ENCODE measurements at places on chromosomes 1 and 21.

GRCh38 chr1:152869808-152870419, 8.2 kb upstream of the SMCP start:
- peak; percentile 74 for DNase-seq

DNA sequence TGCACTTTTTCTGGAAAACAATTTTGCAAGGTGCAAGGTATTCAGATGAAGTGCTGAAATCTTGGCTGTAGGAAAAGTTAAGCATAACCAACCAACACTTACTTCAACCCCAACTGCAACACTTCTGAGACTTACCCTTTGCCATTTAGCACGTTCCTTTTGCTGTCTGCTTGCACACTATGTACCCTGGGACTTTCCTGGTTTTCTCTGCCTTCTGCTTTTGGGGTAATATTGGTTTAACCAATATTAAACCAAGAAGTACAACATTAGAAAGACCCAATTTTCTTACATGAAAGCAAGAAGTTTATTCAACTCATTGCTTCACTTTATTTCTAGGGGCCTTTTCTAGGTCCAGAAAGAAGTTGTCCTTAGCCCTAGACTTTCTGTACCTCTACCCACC, 193.0 kb downstream of the HLX start:
- no peak for DNase-seq

DNA sequence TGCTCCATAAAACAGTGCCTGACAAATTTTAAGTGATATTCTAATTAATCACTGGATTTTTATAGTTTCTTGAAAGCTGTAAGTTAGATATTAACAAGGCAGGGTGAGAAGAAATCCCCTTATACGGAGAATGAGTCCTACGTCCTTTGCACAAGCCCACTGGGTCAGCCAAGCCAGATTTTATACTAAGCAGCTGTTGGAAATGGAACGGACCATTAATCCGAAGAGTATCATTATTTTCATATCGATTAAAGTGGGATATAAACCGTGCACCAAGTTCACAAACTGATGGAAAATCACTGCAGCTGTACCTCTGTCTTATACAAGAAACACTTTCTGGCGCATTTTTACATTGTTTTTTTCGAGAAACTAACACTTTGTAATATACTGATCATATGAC, 35.2 kb downstream of the SPAG17 start:
- no peak for DNase-seq

GRCh38 chr1:40042341-40042740, 1.8 kb downstream of the CAP1 start:
- DNase-seq, result peak; percentile 15

DNA sequence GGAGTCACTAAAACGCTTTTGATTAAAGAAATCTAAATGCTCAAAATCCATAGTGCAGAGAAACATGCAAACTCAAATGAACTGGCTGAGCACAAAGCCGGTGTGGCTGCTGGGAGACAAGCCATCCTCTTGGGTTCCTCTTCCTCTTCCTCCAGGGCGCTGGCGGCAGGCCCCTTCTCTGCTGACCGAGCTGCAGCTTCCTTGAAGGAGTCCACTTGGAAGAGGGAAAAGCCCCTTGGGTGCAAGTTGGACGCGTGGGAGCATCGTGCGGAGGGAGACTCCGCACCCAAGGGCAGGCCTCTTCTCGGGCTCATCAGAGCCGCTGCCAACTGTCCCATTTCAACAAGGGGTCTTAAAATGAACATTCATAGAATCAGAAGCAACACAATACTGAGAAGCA, 7.9 kb downstream of the CCNL2 start:
- no peak for DNase-seq

DNA sequence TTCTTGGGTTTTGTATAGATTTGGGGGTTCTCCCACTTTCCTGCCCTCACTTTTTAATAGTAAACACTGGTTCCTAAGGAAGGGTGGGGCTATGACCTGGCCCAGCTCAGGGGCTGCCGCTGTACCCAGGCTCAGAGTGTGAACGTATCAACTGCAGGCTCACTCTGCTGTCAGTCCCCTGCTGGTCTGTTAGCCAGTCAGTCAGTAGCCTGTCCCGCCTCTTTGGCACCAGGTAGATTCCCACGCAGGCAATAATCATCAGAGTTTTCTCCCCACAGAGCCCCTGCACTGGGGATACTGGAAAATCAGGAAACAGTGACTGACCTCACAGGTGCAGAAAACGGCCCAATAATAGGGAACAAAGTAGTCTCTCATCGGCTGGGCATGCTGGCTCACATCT, 15.0 kb upstream of the ALPL start:
- DNase-seq, result no peak

DNA sequence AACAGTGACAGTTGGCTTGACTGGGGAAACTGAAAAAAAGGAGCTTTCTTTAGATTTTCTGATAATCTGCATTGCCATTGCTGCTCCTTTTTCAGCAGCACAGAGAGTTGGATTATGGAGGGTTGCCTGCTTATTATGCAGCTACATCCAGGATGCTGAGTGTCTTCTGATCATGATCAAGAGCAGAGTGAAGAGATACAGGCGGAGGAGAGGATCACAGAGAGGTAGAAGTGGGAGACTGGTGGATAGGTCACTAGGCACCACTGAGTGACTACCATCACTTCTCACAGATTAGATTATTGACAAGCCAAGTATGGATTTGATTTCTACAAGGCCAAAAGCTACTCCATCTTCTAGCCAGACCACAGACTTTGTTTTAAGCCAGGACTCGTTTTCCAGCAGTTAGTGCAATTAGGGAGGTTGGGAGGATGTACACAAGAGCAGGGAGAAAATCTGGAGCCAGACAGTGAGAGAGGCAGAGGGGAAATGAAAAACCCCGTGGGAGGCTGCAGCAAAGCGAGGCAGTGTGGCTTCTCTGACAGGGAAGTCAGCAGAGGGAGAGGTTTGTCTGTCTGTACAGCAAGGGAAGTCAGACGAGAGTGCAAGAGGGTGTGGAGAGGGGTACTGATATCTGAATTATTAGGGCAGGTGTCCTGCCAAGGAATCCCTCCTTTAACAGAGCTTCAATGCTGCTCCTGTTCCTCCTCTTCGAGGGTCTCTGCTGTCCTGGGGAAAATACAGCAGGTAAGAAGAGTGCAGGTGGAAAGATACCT, at the start of gene CD1E:
TSS of gene CD1E (plus strand) at position 592 of the 773 bp plus-strand sequence. CDS start at position 687, 95 bp downstream.
- no peak for DNase-seq

DNA sequence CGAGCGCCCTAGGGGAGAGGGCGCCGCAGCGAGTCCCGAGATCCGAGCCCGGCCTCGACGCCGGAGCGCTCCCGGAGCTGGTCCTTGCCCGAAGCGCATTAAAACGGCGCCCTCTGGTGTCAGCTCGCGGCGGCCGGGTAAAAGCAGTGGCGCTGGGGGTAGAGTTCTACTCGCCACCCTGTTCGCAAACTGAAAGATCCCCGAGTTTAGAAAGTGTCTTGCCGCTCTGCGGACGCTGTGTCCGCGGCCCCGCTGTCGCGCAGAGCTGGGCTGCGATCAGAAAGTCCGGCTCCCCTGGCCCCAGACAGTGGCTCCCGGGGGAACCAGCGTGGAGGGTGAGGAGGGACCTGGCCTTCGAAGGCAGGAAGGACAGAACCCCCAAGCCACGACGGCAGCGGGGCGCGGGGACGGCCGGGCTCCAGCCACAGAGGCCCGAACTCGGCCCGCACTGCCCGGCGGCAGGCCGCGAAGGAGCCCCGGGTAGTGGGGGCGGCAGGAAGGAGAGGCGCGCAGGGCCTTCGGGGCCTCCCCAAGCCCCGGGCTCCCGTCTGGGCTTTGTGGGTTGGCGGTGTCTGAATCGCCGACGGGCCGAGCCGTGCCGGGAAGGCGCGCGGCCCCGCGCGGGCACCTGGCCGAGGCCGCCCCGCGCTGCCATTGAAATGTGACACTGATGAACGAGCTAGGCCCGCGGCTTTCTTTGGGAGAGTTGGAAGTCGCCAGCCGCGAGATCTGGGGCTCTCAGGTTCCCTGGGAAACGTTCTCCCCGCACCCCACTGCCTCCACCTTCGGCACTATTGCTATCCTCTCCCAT, 39.1 kb upstream of the NFIA start:
- DNase-seq, result peak; percentile 56

- DNase-seq, result no peak
Observed at GRCh38 chr21:46637952-46638746, 2.7 kb downstream of the PRMT2 start.

DNA sequence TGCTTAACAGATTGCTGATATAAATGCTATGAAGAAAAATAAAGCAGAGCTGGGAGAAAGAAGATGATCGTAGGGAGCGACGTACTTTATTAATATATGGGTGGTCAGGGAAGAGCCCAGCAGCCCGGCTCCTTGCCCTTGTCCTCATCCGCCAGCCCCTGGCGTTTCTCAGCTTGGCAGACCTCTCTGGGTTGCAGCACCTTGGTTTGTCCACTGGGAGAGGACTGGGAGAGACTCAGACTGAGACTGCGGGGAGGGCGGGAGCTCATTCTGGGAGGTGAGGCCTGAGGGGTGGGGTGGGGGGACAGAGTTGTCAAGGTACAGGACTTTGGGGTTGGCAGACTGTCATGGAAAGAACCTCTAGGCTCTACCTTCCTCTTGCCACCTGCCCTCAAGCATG, 3.3 kb upstream of the S100A3 start:
- peak; percentile 34 for DNase-seq

DNA sequence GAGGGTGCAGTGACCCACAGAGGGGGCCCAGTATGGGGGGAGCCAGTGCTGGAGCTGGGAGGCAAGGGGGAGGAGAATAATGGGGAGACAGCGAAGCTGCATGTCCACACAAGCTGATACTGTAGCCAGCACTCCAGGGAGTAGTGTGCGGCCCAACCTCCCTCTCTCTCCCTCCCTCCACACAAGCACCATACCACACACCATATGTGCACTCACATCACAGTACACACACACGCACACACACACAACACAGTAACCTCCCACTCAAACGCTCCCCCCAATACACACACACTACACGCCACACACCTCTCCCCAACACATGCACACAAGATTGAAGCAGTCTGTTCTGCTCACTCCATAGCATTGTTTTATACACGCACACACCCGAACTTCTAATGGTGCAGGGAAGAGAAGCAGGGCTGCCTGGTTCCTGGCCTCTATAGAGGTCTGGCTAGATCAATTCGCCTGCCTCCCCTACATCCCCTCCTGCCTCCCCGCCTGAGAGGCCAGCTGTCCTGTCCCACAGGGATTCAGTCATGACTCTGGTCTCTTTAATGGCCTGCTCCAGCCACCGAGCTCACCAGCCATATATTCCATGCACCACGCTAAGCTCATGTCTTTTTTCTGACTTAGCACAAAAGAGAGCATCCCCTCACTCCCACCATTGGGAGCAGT, 3.8 kb downstream of the NCDN start:
- no peak for DNase-seq

GRCh38 chr1:42380586-42381279, at the start of gene RIMKLA:
TSS of gene RIMKLA (plus strand) at chr1:42380792. CDS start at chr1:42380935, 143 bp downstream.
- DNase-seq, result peak; percentile 52

GRCh38 chr1:8858112-8858668, 20.3 kb downstream of the ENO1 start:
- DNase-seq, result no peak

DNA sequence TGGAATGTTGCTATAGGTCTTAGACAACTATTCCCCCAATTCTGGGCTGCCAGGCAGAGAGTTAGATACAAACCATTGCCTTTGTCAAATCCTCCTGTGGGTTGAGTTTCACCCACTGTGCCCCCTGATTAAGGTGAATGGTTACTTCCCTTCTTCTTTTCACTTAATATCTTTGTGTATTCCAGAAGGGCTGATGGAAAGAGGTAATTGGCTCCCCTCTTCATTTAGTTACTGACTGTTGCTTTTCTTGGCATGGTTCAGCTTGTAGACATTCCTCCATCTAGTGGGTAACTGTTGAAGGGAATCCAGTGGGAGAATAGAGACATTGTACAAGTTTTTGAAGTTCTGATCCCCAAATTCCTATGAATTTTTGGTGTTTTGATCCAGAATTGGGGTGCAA, 43.8 kb upstream of the MACF1 start:
- DNase-seq, result no peak

GRCh38 chr1:179251675-179252074, 22.2 kb upstream of the ABL2 start:
- peak; percentile 51 for DNase-seq

DNA sequence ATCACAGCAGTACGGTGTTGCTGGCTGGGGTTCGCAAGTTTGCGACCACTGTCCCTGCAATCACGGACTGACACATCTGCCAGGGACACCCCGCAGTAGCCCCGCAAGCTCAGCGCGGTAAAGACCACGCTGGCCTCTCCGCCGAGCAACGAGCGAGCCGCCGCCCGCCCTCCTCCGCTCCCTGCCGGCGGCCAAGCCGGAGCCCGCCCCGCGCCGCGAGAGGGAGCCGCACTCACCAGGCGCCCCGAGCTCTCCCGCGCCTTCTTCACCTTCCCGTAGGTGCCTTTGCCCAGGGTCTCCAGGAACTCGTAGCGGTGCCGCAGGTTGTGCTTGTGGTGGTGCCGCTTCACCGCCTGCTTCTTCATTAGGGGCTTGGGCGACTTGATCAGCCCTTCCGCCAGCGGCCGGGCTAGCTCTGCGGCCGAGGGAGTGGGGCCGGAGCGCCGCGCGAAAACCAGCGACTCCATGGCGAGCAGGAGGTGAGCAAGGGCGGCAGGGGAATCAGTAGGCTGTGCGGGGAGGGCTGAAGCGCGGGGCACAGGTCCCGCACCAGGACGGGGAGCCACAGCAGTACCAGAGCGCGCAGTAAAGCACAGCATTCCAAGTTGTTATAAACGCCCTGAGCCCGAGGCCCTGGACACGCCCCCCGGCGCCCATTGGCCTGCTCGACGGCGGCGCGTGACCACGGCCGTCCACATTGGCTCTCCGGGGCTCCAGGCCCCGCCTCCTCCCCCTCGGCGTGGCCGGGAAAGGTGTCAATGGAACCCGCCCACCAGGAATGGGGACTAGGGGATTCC, at the start of gene NUAK2:
TSS of gene NUAK2 (minus strand) at position 584 of the 797 bp plus-strand sequence. CDS start at position 467, 117 bp downstream.
- peak; percentile 96 for DNase-seq

DNA sequence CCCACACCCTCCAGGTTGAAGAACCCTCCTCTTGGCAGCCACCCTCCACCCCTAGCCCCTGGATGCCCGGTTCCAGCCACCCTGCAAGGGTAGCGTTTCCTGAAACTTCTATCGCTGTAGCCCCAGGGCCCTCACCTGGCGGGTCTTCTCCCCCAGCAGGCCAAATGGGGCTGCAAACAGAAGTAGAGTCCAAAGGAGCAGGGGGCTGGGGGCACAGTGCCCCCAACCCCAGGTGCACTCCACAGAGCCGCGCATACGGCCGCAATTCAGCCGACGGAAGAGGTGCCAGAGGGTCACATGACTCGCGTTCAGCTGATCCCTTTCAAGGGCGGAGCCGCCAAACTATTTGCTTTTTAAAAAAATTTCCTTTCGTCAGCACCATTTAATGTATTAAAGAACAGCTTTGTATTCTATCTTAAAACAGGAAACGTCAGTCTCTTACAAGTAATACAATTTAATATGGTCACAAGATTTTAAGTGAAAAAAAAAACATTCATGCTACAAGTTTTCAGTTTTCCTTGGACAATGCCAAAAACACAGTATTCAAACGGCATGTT, at the start of gene GLMP:
TSS of gene GLMP (minus strand) at position 289 of the 557 bp plus-strand sequence. CDS start at position 255, 34 bp downstream.
- DNase-seq, result peak; percentile 58

DNA sequence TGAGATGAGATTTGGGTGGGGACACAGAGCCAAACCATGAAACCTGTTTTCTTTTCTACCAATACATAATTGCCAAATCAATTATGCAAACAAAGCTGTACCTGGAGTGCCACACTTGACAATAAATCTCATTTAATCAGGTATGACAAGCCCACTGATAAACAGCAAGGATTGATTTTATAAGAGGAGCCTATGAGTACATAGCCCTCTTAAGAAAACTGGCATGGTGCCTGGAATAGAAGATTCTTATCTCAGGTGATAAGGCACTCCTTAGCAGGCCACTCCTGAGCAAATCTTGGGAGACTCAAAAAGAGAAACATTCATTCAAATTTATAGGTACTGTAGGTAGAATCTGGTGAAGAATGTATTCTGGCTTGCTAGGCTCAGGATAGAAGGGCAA, 28.6 kb upstream of the PDE4B start:
- DNase-seq, result no peak

GRCh38 chr1:87743256-87743655, 414.6 kb downstream of the LMO4 start:
- DNase-seq, result no peak
